ENCODE measurements at places on chromosomes 7 and 10. TPM values are rescaled to one million over a fixed set of nuclear protein-coding genes. Genes with fewer than 3 reads are reported as not detected.

HOGA1 gene
- total RNA-seq: not detected

CCL26 gene
- total RNA-seq: not detected

DDIT4 gene
- 1,071 TPM for total RNA-seq

PRLHR gene
- not detected for total RNA-seq

SPDYE9 gene
- total RNA-seq: not detected

ATG9B gene
- 12.6 TPM for total RNA-seq

DOCK4 gene
- total RNA-seq: 0.32 TPM

ECHDC3 gene
- total RNA-seq: 1.1 TPM

VWA2 gene
- total RNA-seq: not detected

GOLGA7B gene
- 0.92 TPM for total RNA-seq

NKX6-2 gene
- total RNA-seq: not detected

CUL1 gene
- 60.6 TPM for total RNA-seq

IL2RA gene
- 874 TPM for total RNA-seq

MEST gene
- 9.2 TPM for total RNA-seq

CYP26C1 gene
- not detected for total RNA-seq

EGR2 gene
- total RNA-seq: 46.6 TPM

GNGT1 gene
- total RNA-seq: not detected

IDI1 gene
- total RNA-seq: 69.5 TPM

LRGUK gene
- total RNA-seq: not detected

CPXM2 gene
- total RNA-seq: not detected

TRIM50 gene
- not detected for total RNA-seq

COL17A1 gene
- not detected for total RNA-seq

FZD1 gene
- total RNA-seq: 0.16 TPM

PPP1R3C gene
- total RNA-seq: 0.94 TPM

CXCL12 gene
- not detected for total RNA-seq

FXYD4 gene
- total RNA-seq: not detected

RASA4B gene
- total RNA-seq: 31.3 TPM

IDI2 gene
- not detected for total RNA-seq

NPY gene
- total RNA-seq: not detected

ZCCHC24 gene
- total RNA-seq: 1.7 TPM

BAMBI gene
- total RNA-seq: 0.27 TPM

TFEC gene
- total RNA-seq: not detected

AUTS2 gene
- total RNA-seq: 3.3 TPM

MMD2 gene
- not detected for total RNA-seq

TMEM213 gene
- not detected for total RNA-seq

GTF2IRD1 gene
- 1.4 TPM for total RNA-seq

SGCE gene
- total RNA-seq: not detected

OR2A1 gene
- total RNA-seq: not detected

CFAP43 gene
- total RNA-seq: 0.16 TPM

SLC16A9 gene
- total RNA-seq: 1.2 TPM

ELN gene
- not detected for total RNA-seq

GPC2 gene
- total RNA-seq: 4.3 TPM

ASAH2B gene
- 3.8 TPM for total RNA-seq
